ENCODE measurements at places on chromosomes 16 and 17.

DNA sequence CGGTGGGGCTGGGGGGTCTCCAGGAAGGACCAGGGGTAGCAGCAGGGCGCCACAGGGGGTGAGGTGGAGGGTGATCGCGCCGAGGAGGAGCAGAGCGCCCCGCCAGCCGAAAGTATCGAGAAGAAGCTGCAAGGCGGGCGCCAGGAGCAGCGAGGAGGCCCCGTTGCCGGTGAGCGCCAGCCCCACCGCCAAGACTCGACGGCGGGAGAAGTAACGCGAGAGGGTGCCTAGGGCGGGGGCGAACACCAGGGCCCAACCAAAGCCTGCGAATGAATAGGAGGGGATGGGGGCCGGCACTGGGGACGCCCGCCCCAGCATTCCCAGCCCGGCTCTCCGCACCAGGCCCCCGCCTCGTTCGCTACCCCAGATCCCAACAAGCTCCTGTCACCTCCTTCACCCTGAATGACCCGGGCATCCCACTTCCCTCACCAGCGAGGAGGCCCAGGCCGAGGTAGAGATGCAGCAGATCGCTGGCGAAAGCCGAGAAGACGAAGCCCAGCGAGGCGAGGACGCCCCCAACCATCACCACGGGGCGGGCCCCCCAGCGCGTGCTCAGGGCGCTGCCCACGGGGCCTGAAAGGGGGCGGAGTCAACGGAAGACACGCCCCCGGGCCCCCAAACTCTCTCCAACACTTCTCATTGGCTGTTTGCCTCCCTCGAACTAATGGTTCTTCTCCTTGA lies 1.3 kb downstream of the SLC16A11 start:
- DNase-seq, result no peak

GRCh38 chr17:60300011-60300410 lies 91.9 kb downstream of the USP32 start:
- DNase-seq, result peak; percentile 4

DNA sequence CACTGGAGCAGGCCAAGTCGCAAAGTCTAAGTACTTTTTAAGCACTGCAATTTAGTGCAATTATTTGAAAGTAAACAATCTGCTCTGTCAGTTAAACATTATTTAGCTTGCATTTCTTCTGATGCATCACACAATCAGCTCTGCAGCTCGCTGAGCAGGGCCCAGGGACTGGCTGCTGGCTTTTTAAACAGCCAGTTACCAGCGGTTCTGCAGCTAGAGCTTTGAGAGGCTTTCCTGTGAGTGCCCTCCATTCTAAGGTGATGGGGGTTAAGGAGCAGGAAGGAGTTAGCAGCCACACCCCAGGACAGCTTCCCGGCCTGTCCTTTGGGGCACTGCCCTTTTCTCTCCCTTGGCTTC lies 154.3 kb downstream of the SALL1 start:
- DNase-seq, result no peak

DNA sequence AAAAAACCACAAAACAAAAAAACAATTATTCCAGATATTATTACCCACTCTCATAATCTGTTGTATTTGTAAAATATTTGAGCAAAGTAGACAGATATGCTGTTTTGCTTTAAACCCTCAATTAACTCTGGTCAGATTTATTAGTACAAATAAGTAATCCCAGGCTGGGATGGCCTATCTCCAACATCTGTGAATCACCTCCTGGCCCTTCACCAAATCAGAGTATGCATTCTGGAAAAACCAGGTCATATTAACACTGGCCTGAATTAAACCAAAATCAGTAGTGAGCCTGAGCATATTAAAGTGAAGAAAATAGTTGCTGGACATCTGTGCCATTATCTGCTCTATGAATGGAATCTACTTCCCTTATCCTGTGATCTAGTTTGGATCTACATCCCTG lies 41.0 kb downstream of the STAT3 start:
- peak; percentile 85 for DNase-seq

- no peak for DNase-seq
Observed at GRCh38 chr16:28983644-28984043, 1.2 kb upstream of the LAT start.

DNA sequence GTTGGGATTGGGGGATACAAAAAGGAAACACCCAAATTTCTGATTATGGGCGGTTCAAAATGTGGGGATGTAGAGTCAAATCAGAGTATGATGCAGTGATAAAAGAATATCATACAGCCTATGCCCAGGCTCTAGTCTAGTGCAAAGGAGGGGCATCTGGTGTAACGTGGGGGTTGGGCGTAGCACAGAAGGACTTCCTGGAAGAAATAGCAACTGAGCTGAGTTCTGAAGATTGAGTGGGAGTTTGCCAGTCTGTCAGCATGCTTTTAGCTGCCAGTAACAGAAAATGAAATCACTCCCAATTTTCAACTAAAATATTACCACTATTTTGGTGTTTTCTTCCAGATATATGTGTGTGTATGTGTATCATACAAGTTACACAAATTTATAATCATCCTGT lies 196.9 kb downstream of the SPECC1 start:
- no peak for DNase-seq

DNA sequence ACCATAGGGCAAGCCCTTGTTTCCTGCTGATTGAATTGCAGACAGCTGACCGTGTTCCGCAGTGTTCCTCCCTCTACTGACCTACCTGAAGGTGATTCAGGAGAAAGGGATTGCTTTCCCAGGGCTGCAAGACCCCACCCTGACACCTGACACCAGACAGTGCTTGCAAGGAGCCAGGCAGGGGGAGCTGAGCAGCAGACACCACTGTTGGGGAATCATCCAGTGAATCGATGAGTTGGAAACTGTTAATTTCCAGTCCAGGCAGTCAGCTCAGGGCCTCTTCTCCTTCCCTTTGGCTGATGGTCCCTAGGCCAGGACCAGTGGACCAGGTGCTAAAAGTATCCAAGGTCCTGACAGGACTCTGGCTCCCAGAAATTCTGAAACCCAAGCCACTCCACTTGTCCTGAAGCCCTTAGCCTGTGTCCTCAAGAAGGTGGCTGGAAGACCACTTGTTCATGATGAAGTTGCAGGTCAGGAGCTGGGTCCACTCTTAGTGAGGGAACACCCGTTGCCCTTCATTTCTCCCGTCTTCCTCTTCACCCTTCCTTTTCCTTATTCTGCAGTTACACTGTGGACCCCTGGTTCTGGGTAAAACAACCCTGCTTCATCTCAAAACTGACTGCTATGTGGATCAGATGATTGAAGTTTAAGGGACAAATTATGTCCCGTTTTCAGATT lies 9.5 kb upstream of the UNK start:
- peak; percentile 43 for DNase-seq

DNA sequence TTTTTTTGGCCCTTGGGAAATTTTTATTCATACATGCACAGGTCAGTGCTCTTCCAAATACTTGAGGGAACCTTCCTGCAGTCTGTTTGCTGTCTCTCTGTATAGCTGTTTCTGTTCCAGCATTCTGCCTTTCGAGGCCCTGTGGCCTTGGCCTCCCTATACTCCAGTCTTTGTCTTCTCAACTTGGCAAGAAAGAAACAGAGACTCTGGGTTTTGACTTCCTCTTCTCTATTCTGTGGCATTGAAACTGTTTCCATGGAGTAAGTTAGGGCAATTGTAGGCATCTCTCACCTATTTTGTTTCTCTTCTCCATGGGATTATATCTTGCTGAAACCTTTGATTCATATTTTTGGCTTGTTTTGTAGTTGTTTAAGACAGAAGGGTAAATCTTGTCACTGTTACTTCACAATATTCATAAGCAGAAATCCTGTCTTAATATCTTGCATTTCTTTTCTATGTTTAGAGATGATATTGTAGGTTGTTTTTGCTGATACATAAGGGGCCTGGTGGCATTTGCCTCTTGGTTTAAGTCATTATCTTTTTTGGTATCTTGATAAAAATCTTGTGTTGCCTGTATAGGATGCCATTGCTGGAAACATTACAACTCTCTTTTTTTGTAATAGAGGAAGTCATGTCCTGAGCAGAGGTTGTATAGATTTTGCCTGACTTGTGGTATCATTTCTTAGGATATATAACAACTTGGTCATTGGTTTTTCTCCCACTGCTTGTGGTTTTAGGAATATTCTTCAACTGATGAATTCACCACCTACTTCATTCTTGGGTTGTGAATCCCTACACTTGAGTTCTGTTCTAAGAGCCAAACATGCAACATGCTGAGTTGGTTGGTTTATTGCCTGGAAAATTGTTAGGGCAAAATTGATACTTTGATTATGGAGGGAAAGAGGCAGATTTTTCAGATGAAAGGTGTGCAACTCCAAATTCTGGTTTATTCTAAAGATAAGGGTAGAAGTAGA lies 168.6 kb downstream of the FTO start:
- DNase-seq, result peak; percentile 89

DNA sequence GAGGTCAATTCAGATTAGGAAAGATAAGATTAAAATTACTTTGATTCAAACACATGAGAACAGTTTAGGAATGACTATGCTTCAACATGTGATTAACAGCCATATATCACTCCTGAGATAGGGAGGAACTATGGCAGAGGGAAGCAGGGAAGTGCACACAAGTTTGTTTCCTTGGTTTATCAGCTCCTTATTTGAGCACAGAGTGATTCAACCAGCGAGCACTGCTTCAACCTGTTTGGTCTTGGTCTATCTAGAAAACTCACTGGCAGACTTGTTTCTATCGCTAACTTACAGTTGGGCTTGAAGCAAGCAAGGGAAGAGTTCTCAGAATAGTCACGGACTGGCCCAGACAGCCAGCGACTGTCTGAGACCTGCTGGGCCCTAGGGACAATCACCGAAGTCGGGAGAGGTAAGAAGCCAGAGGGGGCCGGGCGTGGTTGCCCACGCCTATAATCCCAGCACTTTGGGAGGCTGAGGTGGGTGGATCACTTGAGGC lies 23.5 kb downstream of the TUBG1 start:
- DNase-seq, result no peak

DNA sequence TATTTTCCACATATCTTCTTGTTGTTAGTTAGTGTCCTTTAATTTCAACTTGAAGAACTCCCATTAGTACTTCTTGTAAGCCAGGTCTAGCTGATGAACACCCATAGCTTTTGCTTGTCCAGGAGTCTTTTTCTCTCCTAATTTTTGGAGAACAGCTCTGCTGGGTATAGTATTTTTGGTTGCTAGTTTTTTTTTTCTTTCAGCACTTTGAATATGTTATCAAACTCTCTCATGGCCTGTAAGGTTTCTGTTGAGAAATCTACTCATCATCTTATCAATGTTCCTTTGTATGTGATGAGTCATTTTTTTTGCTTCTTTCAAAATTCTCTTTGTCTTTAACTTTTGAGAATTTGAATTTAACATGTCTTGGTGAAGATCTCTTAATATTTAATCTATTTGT lies 31.8 kb upstream of the NKD1 start:
- DNase-seq, result no peak

DNA sequence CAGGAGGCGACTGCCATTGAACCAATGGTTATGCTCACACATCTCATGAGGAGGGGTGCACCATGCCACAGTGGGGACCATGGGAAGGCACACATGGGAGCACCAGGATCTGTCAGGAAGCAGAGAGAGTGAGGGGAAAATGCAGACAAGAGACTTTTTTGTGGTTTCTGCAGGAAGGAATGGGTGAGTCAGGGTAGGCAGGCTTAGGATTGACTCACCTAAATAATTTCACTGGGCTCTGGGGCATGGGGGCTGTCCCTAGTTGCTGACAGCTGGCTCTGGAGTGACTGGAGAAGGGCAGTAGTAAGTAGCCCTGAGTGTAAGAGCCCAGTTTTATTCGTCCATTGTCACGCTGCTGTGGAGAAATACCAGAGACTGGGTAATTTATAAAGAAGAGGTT lies 202.4 kb downstream of the AXIN2 start:
- peak; percentile 78 for DNase-seq

DNA sequence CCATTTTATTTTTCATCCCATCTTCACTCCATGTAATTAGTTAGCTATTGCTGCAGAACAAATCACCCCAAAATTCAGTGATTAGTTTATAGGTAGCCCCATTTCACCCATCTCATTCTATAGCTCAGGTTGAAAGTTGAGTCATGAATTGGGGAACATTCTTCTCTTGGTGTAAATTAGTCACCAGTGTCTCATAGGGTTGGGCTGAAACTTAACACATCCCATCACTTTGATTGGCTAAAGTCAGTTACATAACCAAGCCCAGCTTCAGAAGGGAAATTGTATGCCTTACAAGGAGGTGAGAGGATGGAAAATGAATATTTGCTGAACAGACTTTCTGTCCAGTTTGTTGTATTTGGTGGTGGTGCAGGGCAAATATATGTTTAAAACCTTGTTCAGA lies 477.5 kb downstream of the WWOX start:
- no peak for DNase-seq
